Nucleus accumbens (tissue), 56 donors: ENCODE measurements at places on chromosomes 4 and X.

- DNase-seq, result no peak
Measured at GRCh38 chr4:75678965-75679364, 5.8 kb upstream of the G3BP2 start.

DNA sequence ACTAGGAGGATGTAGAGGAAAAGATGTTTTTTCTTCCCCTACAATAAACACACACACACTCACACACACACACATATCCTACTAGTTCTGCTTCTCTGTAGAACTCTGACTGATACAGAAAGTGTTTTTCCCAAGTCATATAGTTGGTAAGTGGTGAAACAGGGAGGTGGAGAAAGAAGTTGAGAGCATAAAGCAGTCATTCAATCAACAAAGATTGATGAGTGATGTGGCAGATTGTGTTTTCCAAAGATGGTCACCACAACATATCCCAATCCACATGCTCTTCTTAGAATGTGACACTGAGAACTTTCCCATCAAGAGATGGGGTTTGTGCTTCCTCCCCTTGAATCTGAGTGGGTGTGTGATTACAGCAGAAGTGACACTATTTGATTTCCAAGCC is 123.4 kb upstream of the ATP6AP2 start:
- no peak for DNase-seq

DNA sequence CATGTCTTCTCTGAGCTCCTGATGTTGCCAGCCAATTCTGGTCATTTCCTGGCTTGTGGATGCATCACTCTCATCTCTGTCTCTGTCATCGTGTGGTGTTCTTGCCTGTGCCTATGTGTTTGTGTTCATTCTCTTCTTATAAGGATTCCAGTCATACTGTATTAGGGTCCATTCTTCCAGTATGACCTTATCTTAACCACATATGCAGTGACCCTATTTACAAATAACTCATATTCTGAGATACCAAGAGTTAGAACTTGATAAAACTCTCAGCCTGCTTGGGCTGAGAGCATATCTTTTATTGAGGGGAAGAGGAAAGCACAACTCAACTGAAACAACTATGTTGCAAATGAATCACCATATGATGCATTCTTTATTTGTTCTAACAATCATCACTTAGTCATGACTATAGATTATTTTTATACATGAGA is 189.0 kb upstream of the ANXA10 start:
- DNase-seq, result no peak

DNA sequence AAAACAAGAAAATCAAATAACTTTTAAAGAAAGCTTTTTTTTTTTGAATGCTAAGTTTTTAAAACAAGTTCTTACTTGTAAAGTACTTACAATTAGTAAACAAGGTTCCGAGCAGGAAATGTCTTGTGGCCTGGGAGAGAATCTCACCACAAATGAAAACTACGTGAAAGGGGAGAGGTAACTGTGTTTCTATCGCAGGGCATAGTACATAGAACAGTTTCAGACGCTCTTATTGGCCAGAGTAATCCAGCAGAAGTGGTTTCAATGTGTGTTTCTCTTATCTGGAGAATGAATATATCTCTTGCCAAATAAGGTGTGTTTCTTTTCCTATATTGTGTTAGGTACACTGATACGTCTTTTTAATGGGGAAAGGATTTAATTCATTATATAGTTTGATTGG is at the start of gene PLAC8:
TSS of gene PLAC8 (minus strand) at position 154 of the 400 bp plus-strand sequence. CDS start 6,808 bp downstream, outside the sequence.
- DNase-seq, result no peak

DNA sequence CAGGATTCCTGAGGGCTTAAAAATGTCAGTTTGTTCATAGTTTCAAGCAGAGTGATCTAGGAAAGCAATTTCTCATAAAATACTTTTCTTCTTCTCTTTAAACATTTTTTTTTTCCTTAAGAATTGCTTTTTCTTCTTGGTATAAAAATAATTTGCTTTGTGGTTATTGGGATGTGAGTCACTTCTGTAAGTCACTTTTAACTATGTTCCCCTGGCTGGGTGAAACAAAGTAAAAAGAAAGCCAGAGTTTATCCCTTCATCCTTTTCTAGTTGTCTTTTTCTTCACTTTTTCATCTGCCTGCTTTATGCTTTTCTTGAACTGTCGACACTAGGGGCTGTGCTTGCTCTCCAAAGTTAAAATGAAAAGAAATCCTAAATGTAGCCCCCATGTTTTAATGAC is 33.5 kb downstream of the ARSJ start:
- DNase-seq, result no peak

DNA sequence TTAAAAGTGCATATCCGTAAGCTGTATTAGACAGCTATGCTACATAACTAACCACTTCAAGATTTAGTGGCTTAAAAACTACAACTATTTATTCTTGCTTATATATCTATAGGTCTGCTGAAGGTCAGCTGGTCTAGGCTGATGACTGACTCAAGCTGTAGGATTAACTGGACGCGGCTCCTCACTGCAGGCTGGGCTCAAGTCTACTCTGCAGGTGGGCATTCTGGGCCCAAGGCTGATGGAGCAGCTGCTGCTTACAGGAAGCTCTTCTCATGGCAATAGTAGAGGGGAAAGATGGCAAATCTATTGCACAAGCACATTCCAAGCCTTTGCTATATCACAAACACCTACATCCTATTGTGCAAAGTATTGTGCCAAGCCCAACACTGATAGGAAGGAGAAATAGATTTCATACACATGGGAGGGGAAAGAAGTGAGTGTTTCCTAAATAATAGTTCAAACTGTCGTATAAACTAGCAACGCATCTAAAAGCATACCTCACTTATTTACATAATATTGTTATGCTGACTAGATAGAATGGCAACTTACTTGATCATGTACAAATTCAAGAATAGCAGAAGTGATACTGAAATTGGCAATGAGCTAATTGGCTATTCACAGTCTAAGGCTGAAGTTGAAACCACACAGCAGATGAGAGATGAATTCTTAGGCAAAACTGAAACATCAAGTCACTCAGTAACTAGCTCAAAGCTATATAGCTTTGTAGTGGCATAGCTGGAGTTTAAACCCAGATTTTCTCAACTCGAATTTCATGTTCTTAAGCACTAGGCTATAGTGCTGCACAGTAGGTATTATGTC is 263.8 kb downstream of the NKX6-1 start:
- DNase-seq, result no peak

- no peak for DNase-seq
Measured at GRCh38 chrX:8987672-8988250, 46.2 kb downstream of the FAM9B start.

GRCh38 chr4:115780268-115780667 is 666.8 kb upstream of the NDST4 start:
- DNase-seq, result no peak

DNA sequence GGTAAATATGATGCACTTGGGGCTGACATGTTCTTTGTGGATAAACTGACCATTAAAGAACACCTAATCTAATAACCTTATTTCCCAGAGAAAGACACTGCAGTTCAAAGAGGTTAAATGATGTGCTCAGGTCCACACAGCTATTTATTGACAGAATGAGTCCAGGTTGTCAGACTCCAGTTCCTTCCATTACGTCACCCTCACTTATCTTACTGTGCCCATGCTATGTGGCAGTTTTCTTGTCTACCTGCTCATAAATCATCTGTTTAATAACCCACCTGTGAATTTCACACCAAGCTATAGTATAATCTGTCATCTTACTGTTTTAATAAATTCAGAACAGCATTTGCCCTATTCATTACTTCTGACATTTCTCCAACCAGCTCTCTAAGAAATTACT is 36.7 kb downstream of the QRFPR start:
- DNase-seq, result no peak

DNA sequence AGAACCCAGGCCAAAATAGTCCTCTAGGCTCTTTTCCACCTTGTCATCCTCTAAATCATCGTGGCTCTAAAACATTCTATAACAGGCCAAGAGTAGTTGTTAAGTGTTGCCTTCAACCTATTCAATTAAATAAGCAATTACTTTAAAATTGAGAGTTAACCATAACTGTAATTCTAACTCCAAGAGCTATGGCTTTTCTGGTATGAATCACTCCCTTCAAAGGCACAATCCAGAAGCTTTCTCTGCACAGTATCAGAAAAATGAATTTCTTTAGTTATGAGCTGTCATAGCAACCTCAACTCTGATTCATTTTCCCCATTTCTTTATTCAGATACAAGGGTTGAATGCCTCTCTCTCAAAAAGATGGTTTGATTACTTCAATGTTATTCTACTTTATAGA is 21.7 kb downstream of the INPP4B start:
- no peak for DNase-seq

- peak; percentile 56 for DNase-seq
Measured at GRCh38 chrX:53288189-53288588, 6.8 kb upstream of the IQSEC2 start.

GRCh38 chr4:105215609-105216313 is 69.1 kb downstream of the TET2 start:
- no peak for DNase-seq

GRCh38 chr4:183249854-183250253 is 70.2 kb downstream of the CLDN22 start:
- DNase-seq, result no peak

DNA sequence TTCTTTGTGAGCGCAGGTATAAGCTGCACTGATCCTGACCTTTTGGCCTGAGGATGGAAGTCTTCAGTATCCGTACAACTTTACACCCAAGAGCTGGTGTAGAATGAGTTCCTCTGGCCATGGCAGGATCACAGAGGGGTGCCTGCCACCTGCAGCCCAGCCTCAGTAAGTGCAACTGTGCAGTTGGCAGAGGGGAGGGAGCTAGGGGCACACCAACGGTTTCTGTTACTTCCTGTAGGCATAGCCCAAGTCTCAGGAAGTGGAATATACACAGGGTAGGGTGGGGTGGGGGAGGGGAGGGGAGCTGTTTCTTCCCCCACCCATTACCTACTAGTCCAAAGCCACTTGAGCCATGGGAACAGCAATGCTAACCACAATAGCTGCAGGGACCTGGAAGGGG is 85.4 kb upstream of the GBA3 start:
- no peak for DNase-seq

DNA sequence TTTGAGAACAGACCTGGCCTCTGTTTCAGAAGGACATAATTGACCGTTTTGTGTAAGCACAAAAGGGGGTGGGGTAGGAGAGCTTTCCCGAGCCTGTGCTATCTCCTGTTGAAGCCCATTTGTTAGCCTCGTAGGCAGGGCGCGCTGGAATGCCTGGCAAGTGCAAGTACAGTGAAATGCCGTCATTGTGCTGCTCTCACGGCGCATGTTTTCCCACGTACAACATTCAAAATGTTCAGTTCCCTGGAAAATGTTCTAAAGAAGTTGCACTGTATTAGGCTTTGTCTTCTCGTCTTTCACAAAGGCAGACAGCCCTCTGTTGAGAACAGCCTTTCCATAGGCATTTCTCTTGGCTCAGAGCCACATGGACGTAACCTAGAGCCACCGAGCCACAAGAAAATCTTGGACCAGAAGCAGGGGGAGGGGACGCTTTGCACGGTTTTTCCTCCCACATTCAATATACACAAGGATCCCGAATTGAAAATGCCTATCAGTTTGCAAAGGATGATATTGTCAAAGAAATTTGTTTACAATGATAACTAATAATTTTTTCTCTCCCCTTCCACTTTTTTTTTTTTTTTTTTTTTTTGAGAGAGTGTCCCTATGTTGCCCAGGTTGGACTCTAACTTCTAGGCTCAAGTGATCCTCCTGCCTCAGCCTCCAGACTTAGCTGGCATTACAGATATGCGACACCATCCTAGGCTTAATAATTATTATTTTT is 54.6 kb upstream of the RAPGEF2 start:
- DNase-seq, result peak; percentile 6

GRCh38 chrX:1609762-1610161 is 5.1 kb upstream of the ASMT start:
- no peak for DNase-seq

- DNase-seq, result no peak
Measured at GRCh38 chrX:68490644-68491043, 8.2 kb upstream of the YIPF6 start.

GRCh38 chr4:13322681-13323101 is 161.4 kb downstream of the RAB28 start:
- no peak for DNase-seq

DNA sequence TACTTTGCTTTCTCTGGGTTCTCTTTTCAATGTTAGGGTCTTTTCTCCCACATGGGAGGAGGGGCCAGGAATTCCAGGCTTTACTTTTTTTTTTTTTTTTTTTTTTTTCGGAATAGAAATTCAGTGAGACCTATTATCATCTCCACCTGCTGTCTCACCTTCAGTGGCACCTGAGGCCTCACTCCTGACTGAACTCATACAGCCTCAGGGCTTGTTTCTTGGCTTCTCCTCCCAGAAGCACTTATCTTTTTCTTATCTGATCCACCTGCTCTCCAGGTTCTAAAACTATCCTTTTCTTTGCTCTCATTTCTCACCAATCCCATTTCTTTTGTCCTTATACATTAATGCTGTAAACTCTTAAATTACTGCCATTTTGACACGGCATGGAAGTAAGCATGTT is 117.3 kb upstream of the PPP3CA start:
- DNase-seq, result no peak

DNA sequence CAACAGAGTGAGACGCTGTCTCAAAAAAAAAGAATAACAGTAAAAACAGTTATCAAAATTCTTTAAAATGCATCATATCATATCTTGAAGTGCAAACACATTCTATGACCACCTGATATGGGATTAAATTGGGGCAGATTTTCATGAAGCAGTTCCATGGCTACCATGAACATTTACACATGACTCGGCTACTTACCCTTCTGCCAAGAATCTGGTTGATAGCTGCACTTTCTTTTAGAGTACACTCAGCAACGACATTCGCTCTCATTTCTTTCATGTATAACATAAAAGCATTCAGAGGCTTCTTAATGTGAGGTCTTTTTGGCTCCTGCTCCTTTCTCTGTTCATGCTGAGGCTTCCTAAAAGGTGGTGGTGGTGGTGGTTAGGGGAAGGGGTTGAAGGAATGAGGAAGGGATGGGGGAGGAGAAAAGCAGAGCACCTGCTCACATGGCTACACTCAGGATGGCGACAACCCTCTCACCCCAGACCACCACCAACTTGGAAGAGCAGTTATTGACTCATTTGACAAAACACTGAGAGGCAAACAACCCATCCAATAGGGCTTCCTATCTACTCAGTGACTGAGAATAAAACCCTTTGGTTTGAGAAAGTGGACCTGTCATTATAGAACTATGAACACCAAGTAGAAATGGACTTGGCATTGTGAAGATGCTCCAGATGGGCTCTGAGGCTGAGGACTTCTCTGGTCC is 88.5 kb downstream of the HADH start:
- DNase-seq, result no peak

DNA sequence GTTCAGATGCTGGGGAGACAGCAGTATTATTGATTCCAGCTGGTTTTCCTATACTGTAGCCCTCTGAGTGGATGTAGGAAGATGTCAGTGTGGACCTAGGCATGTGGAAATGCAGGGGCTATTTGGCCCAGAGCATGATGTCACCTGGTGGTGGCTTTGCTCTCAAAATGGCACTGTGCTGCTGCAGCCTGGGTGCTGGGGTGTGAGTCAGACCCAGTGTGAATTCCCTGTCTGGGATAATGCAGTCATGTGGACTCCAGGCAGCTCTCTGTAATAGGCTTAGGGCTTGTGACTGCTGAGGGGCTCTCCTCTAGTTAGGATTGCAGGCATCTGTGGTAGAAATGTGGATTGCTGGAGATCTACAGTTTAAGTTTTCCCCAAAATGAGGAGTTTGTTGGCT is 70.7 kb downstream of the DCAF8L2 start:
- DNase-seq, result no peak

- no peak for DNase-seq
Measured at GRCh38 chrX:36581030-36581429, 427.1 kb upstream of the FAM47C start.

GRCh38 chrX:31268359-31268758 is 196.5 kb upstream of the FTHL17 start:
- DNase-seq, result no peak
